H1 (cell line): ENCODE measurements at places on chromosomes 13 and 19. TPM values are rescaled to one million over a fixed set of nuclear protein-coding genes. Genes with fewer than 3 reads are reported as not detected.

GRCh38 chr13:31919971-31920726, 111.4 kb upstream of the FRY start:
- DNase-seq = no peak

DNA sequence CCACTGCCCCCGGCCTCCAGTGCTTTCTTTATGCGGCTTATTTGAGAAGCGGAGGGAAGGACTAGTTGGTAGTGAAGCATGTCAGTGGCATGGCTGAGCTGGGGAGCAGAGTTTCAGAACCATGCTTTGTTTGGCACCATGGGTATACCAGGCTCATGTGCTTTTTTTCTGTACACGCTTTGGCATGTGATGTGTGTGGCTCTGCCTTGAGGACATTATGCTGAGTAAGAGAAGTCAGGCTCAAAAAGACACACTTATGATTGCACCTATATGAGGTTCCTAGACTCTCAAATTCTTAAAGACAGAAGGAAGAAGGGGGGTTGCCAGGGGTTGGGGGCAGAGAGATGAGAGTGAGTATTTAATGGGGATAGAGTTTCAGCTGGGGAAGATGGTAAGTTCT, 21.3 kb downstream of the GATAD2A start:
- DNase-seq = no peak

DNA sequence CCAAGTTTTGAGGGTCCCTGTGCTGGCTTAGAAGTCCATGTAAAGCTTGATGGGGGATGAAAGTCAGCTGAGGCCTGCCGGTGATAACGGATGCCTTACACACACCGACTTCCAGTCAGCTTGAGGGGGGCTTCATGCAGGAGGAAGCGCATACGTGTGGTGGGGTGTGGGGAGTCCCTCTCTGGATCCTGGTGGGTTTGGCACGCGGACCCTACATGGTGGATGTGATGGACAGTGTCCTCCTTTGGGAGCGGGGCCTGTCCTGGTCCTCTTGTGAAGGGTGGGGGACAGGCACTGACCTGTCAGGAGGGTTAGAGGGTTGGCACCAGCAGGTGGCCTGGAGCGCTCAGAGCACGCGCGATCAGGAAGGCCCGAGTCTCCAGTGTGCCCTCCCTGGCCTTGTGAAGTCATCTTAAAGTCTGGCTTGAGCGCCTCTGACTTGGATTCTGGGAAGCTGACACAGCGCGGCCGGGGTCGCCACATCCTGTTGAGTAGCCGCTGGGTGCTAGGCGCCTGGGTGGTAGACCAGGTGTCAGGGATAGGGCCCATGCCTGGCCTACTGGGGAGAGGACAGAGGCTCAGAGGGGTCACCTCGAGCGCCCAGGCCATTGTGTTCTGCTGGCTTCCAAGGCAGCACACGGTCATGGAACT, 2.9 kb downstream of the DAZAP1 start:
- no peak for DNase-seq

GRCh38 chr19:30666301-30666803, 294.2 kb downstream of the ZNF536 start:
- DNase-seq = no peak

DNA sequence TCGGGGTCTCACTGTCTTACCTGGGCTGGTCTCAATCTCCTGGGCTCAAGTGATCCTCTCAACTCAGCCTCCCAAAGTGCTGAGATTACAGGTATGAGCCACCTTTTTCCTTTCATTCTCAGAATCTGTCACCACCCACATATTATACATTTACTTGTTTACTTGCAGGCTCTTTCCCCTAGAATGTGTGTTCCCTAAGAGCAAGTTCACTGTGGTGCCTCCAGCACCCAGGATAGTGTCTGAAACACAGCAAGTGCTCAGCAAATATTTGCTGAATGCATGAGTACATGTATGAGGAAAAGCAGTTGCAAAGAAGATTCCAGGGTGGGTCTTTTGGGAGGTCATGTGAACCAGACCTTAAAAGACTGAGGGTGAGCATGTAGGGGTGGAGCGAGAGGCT, 96.8 kb downstream of the RGCC start:
- DNase-seq = no peak

DNA sequence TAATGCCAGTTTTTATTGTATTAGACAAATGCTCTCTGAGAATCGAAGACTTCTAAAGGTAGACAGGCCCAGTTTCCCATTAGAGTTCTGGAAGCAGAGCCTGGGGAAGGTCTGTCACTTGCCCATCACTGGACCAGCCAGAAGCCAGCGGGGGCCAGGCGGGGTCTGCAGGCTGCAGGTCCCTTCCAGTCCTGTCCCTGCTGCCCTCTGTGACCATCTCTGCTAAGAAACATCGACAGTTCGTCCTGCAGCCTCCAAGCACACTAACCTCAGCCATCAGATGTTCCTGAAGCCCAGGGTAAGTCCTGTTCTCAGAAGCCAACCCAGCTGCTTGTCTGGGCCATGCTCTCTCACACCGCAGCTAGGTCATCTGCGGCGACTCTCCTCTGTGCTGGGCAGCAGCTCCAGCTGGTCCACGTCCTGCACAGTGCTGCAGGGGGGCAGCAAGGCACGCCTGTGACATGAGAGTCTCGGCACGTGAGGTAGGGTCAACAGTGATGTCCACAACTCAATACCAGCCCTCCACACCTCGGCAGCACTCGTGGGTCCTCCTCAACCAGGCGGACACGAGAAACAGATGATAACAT, 2.9 kb upstream of the ADPRHL1 start:
- DNase-seq = no peak

DNA sequence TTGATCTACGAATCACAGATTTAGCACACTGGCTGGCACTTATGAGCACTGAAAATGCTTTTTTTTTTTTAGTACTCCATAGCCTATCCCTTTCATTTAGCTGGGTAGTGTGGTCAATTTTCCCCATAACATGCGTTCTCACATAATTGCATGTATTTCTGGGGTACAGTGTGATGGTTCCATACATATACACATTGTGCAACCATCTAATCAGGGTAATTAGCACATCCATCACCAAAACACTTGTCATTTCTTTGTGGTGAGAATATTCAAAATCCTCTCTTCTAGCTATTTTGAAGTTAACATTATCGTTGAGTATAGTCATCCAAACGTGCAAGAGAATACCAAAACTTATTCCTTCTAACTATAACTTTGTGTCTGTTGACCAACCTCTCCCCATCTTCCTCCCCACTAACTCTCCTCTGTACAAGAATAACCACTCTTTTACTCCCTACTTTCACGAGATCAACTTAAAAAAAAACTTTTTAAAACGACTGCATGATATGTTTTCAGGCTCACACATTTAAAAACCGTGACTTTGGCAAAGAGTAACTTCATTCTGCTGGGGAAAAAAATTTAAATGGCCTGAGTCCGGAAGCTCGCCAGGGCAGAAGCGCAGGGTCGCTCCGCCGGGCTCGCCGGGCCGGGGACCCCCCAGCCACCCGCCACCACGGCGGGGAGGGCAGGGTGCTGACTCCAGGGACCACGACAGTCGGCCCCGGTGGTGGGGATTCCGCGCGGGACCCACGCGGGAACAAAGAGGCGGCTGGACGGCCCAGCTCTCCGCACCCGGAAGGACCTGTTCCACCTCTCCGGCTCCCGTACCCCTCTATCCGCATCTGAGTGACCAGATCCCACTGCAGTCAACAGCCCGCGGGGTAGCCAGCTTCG, 868 bp upstream of the UBAC2 start:
- DNase-seq = no peak

- DNase-seq = no peak
Observed at GRCh38 chr13:49218493-49219051, 1.6 kb upstream of the MLNR start.

- no peak for DNase-seq
Observed at GRCh38 chr13:50713523-50714248, 129.8 kb downstream of the DLEU7 start.

DNA sequence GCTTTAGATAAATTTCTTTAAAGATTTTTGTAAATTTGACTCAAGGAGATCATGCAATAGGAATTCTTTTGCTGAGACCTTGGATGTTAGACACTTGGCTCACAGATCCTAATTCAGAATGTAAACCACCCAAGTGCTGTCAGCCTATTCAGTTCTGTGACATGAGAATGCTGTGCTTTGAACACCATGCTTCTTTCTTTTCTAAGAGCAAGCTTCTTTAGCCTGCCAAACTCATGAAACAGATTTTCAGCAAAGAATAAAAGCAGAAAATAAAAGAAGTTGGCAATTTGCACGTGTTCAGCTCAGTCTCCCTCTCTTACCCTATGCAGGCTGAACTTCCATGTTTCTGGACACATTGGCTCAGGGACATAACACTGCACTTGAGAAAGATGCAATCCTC, 845.8 kb downstream of the UQCRFS1 start:
- no peak for DNase-seq

- DNase-seq = no peak
Observed at GRCh38 chr13:77431449-77431848, 104.1 kb upstream of the SCEL start.

GRCh38 chr19:16591803-16592556, 19.8 kb upstream of the SLC35E1 start:
- no peak for DNase-seq

- no peak for DNase-seq
Observed at GRCh38 chr13:40389081-40389641, 277.3 kb downstream of the FOXO1 start.

DNA sequence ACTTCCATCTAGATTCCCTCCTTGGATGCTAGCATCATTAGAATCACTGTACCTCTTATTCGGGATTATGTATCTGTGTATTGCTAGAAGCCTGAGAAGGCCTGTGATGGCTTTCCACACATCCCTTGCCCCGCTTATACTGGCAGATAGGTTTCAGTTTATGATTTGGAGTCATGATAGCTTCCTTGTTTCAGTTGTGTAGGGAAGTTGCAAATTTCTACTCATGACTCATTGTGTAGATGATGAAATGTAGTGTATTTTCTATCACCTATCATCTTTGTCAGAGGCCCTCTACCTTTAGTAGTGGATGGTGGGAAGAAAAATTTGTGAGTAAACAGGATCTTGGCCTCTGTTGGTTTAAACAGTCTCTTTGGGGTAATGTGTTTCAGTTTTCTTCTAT, 165.2 kb downstream of the GGACT start:
- DNase-seq = no peak

GRCh38 chr13:71591374-71591773, 275.6 kb downstream of the DACH1 start:
- DNase-seq = no peak

LILRB1 gene
- not detected in 2 replicates for total RNA-seq

CELF5 gene
- total RNA-seq = 9.8 and 9.9 TPM in 2 replicates

MTRF1 gene
- total RNA-seq = 14.1 and 19.2 TPM in 2 replicates

CYP2A7 gene
- 0.78 TPM in 1 of 2 replicates, not detected in the other for total RNA-seq

FLT3 gene
- 0.65 and 0.71 TPM in 2 replicates for total RNA-seq

ZNF415 gene
- total RNA-seq = 9.3 and 9.7 TPM in 2 replicates

CEACAM3 gene
- not detected in 2 replicates for total RNA-seq
